GM12864 (cell line): ENCODE measurements at places on chromosomes 7 and 10.
A peak's percentile ranks its signal among the peaks of the same experiment; 100 is the strongest.

DNA sequence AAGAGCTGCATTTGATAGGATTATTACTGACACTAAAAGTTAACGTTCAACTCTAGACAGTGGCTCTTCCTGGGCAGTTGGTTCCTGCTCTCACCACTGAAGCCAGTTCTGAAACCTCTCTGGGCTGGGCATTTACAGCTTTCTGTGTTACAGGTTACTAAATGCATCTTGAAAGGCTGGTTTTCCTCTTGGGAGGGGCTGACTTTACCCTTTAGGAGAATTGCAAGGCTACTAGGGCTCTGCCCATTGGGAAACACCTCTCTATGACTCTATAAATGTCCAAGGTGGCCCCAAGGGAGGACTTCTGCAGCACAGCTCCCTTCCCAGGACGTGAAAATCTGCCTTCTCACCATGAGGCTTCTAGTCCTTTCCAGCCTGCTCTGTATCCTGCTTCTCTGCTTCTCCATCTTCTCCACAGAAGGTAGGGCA is at the start of gene GPR15LG:
TSS of gene GPR15LG (plus strand) at position 301 of the 429 bp plus-strand sequence. CDS start at position 352, 51 bp downstream.
- DNase-seq, result no peak

DNA sequence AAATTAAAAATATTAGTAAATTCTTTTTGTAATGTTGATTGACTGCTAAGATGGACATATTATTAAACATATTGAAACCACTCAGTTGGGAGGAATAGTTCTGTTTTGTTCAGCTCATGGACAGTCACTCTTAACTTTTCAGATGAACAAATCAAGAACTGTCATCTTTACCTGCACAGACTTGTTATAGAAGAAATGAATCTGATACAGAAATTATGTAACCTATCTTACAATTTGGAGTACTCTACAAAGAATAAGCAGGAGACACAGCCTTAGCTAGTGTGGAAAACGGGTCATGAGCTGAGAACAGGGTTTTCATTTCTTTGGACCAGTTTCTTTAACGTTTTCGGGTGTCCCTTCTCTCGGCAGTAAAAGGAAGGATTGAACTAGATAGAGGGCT is 1.2 kb upstream of the ANLN start:
- no peak for DNase-seq

- no peak for DNase-seq
Observed at GRCh38 chr7:2214636-2215035, 18.1 kb downstream of the MAD1L1 start.

- DNase-seq, result no peak
Observed at GRCh38 chr7:147803606-147804005, 787.0 kb upstream of the C7orf33 start.

GRCh38 chr7:38507384-38507783 is 123.8 kb downstream of the AMPH start:
- no peak for DNase-seq

GRCh38 chr10:96496281-96496925 is 17.3 kb downstream of the TLL2 start:
- no peak for DNase-seq

- DNase-seq, result no peak
Observed at GRCh38 chr10:25888627-25889026, 45.4 kb upstream of the MYO3A start.

DNA sequence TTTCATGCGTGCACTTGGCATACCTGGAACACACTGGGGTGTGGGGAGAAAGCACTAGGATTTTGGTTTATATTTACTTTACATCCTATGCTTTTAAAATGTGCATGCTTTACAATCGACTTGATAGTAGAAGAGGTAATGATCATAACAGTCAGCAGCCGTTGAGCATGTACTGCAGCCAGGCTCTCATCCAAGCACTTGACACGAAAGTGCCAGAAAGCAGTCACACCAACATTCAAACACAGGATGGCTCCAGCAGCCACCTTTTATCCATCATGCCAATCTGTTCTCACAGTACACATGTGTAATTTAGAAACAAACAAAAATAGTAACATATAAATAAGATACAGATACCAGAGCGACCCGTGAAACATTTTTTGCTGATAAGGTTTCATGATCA is 1.2 kb upstream of the FAM241B start:
- no peak for DNase-seq

GRCh38 chr7:76423666-76424412 is 911 bp upstream of the ZP3 start:
- no peak for DNase-seq

GRCh38 chr7:140039066-140039465 is 23.7 kb downstream of the PARP12 start:
- no peak for DNase-seq

GRCh38 chr7:107874605-107875446 is 16.2 kb upstream of the DLD start:
- no peak for DNase-seq

DNA sequence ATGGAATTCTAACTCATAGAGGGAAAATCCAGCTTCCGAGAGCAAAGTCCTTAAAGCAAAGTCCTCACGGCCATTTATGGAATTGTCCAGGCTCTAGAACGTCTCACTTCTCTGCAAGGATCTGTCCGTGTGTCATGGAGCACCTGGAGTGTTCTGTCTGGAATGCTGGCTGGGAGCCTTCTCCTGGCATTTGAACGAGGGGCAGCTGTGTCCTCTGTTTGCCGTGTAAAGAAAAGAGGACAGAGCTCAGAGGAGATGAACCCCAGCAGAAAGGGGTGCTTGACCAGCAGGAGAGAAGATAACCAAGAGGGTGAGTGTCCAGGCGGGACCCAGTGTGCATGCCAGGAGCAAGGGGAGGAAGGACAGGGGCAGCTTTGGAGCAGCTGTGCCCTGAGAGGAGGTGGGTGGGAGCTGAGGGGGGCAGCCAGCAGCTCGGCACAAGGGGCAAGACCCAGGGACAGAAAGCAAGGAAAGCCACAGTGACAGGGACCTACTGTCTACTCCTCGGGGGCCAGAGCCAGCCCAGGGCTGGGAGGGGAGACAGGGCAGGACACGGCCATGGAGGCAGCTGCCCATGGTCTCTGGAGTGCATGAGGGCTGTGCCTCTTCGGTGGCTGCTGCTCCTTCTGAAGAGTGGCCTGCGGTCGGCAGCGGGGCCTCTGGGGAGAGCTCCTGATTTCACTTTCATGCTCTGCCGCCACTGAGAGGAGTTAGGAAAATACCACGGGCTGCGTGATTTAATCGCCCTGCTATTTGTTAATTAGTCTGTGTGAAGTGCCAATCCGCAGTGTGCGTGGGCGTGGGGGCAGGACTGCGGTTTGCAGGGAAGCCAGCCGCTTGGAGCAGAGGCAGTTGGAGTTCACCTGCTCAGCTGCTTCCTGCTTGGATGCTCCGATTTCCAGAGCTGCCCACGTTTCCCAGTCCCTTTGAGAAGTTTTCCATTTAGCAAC is 149.3 kb upstream of the SHH start:
- DNase-seq, result no peak

GRCh38 chr7:27739301-27739908 is 557 bp upstream of the TAX1BP1 start:
- no peak for DNase-seq

DNA sequence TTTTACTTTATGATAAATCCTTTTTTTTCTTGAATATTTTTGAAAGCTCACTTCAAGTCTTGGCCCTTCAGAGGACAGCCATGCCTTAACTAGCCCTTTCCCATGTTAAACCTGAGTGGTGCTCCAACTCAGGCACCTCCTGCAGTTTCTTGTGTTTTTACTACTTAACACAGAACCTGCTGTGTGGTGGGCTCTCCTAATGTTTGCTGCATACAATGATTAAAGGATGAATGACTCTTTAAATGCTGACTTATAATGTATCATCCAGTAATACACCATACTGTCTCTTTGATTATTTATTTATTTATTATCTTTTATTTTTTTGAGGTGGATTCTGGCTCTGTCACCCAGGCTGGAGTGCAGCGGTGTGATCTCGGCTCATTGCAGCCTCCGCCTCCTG is 179.4 kb downstream of the SEMA3E start:
- no peak for DNase-seq

GRCh38 chr10:1504940-1505339 is 232.4 kb downstream of the ADARB2 start:
- DNase-seq, result no peak

GRCh38 chr7:6273380-6273837 is 985 bp upstream of the CYTH3 start:
- DNase-seq, result no peak

GRCh38 chr7:100400656-100401055 is 27.4 kb downstream of the PILRA start:
- no peak for DNase-seq

DNA sequence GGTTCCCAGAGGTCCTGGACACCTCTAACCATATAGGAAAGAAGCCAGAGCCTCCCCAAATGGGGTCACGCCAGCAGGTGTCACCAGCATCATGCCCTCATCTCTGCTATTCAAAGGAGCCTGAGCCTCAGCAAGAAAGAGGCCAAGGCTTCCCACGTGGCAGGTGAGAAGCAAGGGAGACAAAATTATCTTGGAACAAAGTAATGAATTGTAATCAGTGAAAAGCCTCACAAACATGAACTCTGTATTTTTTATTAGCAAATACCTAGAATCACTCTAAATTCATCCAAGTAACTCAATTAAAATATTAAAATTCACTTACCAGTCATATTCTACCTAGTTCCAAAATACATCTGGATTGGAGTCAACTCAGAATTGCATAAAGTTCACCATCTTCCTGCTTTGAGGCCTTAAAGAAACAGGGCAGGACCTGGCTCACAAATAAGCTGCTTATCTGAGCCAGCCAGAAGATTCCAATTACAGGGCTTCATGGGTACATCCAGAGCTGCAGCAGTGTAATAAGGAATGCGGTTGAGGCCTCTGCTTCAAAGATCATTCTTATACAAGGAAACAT is 68.7 kb downstream of the SGMS1 start:
- no peak for DNase-seq

- DNase-seq, result no peak
Observed at GRCh38 chr7:17132726-17133125, 165.7 kb upstream of the AHR start.

DNA sequence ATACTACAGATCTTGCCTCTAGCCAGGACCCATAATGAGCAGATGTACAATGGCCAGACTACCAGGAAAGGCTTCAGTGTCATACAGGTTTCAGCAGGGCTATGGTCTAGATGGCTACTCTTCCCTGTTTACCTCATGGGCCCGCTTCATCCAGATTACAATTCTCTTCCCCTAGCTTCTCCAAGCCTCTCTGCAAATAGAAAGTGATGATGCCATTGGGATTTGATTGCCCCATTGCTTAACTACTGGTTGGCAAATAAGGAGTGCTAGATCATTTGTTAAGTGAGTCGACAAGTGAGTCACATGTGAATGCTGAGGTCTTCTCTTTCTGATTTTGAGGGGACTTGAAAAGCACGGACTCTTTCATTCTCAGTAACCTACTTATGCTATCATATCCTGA is 361.5 kb upstream of the LRRTM3 start:
- DNase-seq, result no peak

GRCh38 chr10:121835376-121835775 is 92.5 kb downstream of the ATE1 start:
- DNase-seq, result no peak

GRCh38 chr7:138126928-138127327 is 50.7 kb downstream of the AKR1D1 start:
- no peak for DNase-seq

DNA sequence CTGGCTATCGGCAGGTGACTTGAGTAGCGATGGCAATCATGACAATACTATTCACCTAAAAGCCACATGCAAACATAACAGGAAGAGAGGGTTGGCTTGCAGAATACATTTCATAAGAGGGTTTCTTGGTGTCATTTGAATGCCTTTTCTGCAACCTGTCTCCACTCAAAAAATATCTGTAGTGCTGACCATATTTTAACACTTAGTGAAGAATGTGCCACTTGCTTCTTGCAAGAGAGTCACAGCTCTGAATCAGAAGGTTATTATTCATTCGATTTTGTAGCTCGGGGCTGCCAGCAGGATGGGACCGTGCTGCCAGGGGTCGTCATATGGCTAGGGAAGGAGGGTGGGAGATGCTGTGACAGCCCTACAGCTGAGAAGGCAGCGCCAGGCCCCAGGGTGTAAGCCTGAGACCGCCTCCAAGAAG is 152.0 kb upstream of the PITRM1 start:
- DNase-seq, result no peak

DNA sequence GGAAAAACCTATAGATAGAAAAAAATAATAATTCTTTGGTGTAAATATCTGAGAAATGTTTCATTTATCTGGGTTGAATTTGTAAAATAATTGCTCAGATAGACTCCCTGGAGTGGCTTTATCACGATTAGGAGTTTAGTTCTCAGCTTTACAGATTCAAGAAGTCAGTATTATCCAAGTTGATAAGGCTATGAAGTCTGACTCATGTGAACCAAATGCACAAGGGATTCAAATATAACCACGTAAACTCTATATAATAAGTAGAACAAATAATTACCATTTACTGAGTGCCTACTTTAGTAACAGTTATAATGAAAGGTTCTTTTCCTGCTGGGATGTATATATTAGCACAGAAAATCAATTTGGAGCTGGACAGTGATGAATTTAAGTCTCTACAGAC is 290.4 kb downstream of the PRKG1 start:
- DNase-seq, result no peak

GRCh38 chr10:77163670-77164348 is 473.8 kb downstream of the KCNMA1 start:
- no peak for DNase-seq

GRCh38 chr10:49642311-49642710 is 28.5 kb downstream of the CHAT start:
- DNase-seq, result no peak

GRCh38 chr7:44112997-44113763 is 9.0 kb downstream of the AEBP1 start:
- no peak for DNase-seq

GRCh38 chr7:123867225-123867624 is 22.3 kb downstream of the HYAL4 start:
- no peak for DNase-seq

DNA sequence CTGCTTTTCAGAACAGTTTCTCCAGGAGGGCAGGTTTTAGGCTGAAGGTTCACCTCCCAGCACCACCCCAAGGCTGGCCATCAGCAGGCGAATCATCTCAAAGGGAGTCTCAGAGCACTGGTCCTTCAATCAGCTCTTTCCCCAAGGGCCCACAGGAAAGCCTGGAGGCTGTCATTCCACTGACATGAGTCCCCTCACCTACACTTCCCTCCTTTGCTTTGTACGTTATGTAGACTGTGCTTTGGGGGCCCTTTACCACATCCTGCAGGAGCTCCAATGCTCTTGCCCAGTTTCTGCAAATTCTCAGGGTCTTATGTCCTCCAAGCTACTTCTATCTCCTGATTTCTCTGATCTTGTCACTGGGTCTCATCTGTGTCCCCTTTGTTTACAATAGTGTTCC is 15.4 kb downstream of the WDFY4 start:
- no peak for DNase-seq

- no peak for DNase-seq
Observed at GRCh38 chr7:7054252-7054830, 128.0 kb upstream of the C1GALT1 start.

GRCh38 chr7:135111379-135111778 is 36.5 kb upstream of the TMEM140 start:
- DNase-seq, result no peak

GRCh38 chr10:122460891-122461293 is 461 bp upstream of the HTRA1 start:
- DNase-seq, result no peak

DNA sequence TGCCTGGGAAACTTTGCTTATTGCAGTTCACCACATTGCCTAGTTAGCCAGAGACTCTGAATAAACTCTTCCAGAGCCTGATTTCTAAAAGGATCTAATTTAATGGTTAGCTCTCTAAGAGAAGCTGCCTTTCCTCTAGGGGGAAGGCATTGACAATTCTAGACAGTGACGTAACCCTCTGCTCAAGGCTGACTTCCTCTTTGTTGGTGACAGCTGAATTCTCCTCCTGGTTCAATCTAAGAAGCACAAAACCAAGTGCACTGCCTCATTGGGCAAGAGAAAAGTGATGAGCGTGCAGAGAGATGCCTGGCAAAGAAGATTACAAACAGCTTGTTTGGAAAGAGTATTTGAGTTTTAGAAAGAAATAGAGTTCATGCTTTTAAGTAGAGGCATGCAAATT is 102.7 kb downstream of the MACC1 start:
- DNase-seq, result peak; percentile 70
